ENCODE measurements at places on chromosomes 11 and 22. TPM values are rescaled to one million over a fixed set of nuclear protein-coding genes. Genes with fewer than 3 reads are reported as not detected.
A peak's percentile ranks its signal among the peaks of the same experiment; 100 is the strongest.

- peak; percentile 73 for DNase-seq
Measured at GRCh38 chr11:105862736-105863367, 159.2 kb downstream of the MSANTD4 start.

OR51E1 gene
- not detected for polyA plus RNA-seq

DNA sequence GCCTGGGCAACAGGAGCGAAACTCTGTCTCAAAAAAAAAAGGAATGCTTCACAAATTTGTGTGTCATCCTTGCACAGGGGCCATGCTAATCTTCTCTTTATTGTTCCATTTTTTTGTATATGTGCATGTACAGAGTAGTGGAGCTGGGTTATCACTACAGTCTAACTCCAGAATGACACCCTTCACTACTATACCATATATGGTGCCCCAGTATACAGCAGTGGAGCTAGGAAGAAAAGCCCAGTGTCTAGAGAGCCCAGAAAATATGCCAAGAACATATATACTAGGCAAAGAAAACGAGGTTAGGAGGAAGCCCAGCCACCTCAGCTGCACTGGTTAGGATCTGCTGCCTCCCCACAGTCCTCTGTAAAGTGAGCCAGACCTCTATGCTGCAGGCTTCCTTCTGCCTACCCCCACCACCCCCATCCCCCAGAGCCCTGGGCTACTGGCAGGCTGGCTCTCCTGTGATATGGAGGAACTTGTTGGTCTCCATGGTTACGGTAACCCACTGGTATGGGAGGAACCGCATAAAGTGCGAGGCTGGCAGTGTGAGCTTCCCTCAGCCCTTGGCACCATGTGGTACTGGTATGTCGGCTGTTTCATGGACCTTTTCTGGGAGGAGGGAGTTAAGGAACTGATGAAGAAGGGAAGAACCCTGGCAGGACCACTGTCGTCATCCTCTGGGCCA lies 34.3 kb downstream of the RCOR2 start:
- no peak for DNase-seq

IGF2 gene
- polyA plus RNA-seq = 4.3 TPM

DNA sequence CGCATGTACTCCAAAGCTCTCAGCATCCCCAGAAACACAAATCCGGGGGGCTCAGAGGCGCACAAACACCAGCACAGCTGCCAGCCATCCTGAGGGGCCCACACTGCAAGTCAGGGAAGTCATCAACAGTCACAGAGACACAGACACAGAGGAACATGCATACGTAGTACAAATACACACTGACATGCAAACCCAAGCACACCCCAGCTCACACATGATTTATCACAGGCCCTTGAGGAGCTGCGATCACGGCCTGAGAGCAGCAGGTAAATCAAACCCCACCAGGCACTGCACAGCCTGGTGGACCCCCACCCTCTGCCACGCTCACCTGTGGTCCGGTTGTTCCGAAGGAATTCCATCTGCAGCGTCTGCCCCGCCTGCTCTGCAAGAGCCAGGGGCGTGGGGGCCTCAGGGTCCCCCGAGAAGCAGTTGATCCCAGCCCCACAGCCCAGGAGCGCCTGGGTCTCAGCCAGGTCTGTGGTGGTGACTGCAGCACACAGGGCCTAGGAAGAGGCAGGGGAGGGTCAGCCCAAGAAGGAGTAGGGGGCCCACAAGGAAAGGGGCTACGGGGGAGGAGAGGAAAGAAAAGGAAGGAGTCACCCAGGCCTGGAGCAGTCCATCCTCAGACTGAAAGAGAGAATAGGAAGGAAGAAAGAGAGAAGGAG lies 28.5 kb upstream of the PDE2A start:
- DNase-seq = no peak

GRCh38 chr22:38139901-38140300 lies 29.4 kb upstream of the BAIAP2L2 start:
- DNase-seq = no peak

HEPHL1 gene
- polyA plus RNA-seq = not detected

OSBP2 gene
- polyA plus RNA-seq = 4.1 TPM

- peak; percentile 65 for DNase-seq
Measured at GRCh38 chr11:48019217-48019584, 38.8 kb downstream of the PTPRJ start.

- DNase-seq = no peak
Measured at GRCh38 chr11:108618529-108618928, 25.0 kb upstream of the EXPH5 start.

DNA sequence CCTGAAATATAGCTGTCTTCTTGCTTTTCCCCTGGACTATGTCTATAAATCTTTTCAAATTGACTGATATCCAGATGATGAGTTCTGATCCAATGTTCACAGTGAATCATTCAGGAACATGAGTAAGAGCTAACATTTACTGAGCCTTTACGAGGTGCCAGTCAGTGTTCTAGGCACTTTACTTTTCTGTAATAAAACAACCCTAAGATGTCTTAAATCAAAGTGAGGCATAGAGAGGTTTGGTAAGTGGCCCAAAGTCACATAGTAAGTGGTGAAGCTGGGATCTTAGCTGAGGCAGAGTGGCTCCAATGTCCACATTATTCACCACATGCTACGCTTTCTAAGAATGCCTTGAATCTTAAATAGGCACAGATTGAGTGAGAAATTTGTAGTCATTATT lies 79.9 kb upstream of the OR4C15 start:
- no peak for DNase-seq

POTEH gene
- polyA plus RNA-seq = not detected

- DNase-seq = peak; percentile 2
Measured at GRCh38 chr11:134417871-134418840, 6.1 kb upstream of the B3GAT1 start.

DNA sequence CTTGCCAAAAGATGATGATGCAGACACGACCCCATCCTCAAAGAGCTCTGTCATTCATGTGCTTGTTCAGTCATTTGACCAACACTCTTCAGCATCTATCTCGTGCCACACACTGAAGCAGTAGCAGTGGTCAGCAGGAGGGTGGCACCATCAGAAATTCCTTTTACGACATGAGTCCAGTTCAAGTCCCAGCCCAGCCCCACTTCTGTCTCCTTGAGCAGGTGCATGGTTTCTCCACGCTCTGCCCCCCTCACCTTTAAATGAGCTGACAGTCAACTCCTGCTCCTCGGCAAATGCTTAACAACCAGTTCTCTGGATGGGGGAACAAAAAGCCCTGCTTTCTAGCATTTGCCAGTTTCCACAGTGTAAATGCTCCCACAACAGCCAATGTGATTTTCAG lies 60.9 kb downstream of the SYN3 start:
- DNase-seq = no peak

GRCh38 chr11:87879118-87879517 lies 296.1 kb downstream of the RAB38 start:
- DNase-seq = no peak

DNA sequence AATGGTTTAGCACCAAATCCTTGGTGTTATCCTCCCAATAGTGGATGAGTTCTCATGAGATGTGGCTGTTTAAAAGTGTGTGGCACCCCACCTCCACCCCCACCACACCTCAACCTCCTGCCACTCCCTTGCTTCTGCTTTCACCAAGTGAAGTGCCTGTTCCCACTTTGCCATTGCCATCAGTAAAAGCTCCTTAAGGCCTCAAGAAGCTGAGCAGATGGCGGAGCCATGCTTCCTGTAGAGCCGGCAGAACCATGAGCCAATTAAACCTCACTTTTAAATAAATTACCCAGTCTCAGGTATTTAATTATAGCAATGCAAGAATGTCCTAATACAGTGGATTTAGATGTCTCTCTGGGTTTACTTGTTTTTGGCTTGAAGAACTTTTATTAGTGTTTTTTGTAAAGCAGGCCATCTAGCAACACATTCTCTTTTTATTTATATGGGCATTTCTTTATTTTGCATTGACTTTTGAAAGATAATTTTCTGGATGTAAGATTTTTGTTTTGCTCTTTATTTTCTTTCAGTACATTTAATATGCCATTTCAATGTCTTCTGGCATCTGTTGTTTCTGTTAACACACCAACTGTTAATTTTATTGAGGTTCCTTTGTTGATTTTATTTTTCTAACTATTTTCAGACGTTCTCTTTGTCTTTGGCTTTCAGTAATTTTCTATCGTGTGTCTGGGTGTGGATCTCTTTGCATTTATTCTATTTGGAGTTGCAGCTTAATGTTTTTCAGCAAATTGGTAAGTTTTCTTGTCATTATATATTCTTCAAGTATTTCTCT lies 724.5 kb upstream of the CNTN5 start:
- DNase-seq = no peak

DNA sequence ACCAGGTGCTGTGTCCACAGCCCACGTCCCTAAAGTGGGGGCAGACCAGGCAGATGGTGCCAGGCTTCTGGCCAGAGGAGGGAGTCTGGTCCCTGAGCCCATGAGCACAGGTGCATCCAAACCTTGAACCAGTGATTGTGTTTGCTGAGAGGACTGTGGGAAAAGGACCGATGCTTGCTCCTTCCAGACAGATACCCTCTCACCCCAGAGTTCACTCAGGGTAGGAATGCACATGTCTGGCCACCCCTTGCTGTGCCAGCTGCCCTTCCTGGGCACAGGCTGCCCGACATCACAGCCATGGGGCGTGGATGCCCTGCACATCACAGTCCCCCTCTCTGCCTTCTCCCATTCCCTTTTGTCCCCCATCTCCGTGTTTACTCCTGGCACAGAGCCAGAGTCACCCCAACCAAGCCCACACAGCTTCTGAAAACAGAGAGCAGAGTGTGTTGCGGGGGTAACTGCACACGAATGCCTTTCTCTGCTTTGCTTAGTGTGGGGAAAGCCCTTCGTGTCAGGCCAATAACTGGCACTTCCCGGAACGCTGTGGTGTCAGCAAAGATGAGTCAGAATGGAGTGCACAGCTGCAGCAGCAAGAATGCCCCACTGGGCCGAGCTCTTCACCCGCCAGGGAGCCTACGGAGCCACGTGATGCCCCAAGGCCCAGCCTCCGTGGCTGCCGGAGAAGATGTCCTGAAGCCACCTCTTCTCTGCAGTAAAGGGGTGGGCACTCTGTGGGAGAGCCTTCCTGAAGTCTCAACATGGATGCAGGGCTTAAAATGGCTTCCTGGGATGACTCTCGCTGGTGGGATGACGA lies 7.6 kb downstream of the CARS1 start:
- peak; percentile 78 for DNase-seq

GRCh38 chr11:87081358-87081757 lies 43.6 kb downstream of the TMEM135 start:
- no peak for DNase-seq

CDC42EP1 gene
- 100 TPM for polyA plus RNA-seq

MYO18B gene
- 0.02 TPM for polyA plus RNA-seq

MRGPRE gene
- polyA plus RNA-seq = not detected

HEPN1 gene
- polyA plus RNA-seq = not detected

IL18BP gene
- polyA plus RNA-seq = 20.1 TPM

MYRF gene
- 1.1 TPM for polyA plus RNA-seq

- no peak for DNase-seq
Measured at GRCh38 chr22:19520566-19521305, 3.5 kb downstream of the CLDN5 start.

- peak; percentile 64 for DNase-seq
Measured at GRCh38 chr22:41557401-41558240, 3.2 kb upstream of the CSDC2 start.

FOLR2 gene
- polyA plus RNA-seq = not detected

GRCh38 chr11:124415356-124415923 lies 9.2 kb downstream of the OR8B4 start:
- peak; percentile 42 for DNase-seq

ALKBH8 gene
- 1.5 TPM for polyA plus RNA-seq

ABTB2 gene
- 0.14 TPM for polyA plus RNA-seq

TRIM34 gene
- polyA plus RNA-seq = 14.6 TPM

Data from endothelial cell of umbilical vein (primary cell).